ENCODE measurements at places on chromosomes 2 and 18. TPM values are rescaled to one million over a fixed set of nuclear protein-coding genes. Genes with fewer than 3 reads are reported as not detected.

Gene MXD1
- polyA plus RNA-seq, result 11.3 TPM

Gene ANKRD30B
- polyA plus RNA-seq, result 0.49 TPM

Gene CCL20
- 0.52 TPM for polyA plus RNA-seq

Gene FAM168B
- 130 TPM for polyA plus RNA-seq

Gene PIEZO2
- 23.5 TPM for polyA plus RNA-seq

Gene TTC39C
- 8.0 TPM for polyA plus RNA-seq
